Stimulated activated CD4-positive, alpha-beta T cell treated with anti-CD3 and anti-CD28 coated beads, Interleukin-4, amount 100 ng/mL, for 4 hours (primary cell): ENCODE measurements at places on chromosomes 13 and 19.
A peak's percentile ranks its signal among the peaks of the same experiment; 100 is the strongest.

GRCh38 chr19:39335168-39335548 is 685 bp downstream of the GMFG start:
- DNase-seq = no peak

GRCh38 chr13:65057986-65058385 is 2172.2 kb downstream of the PCDH9 start:
- DNase-seq = no peak

DNA sequence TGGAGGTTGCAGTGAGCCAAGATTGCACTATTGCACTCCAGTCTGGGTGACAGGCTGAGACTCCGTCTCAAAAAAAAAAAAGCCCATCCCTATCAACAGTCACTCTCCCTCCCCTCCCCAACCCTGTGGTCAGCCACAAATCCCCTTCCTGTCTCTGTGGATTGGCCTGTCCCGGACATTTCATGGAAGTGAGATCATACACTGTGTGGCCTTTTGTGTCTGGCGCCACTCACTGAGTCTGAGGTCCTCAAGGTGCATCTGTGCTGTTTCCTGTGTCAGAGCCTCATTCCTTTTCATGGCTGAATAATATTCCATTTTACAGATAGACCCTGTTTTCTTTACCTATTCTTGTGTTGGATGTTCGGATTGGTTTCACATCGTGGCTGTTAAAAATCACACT is 149.5 kb downstream of the PTPRS start:
- no peak for DNase-seq

- DNase-seq = no peak
Observed at GRCh38 chr19:5826531-5827341, 12.8 kb downstream of the FUT6 start.

- no peak for DNase-seq
Observed at GRCh38 chr19:19444681-19445155, 39.2 kb downstream of the GATAD2A start.

GRCh38 chr13:108426893-108427292 is 157.4 kb downstream of the TNFSF13B start:
- DNase-seq = no peak

DNA sequence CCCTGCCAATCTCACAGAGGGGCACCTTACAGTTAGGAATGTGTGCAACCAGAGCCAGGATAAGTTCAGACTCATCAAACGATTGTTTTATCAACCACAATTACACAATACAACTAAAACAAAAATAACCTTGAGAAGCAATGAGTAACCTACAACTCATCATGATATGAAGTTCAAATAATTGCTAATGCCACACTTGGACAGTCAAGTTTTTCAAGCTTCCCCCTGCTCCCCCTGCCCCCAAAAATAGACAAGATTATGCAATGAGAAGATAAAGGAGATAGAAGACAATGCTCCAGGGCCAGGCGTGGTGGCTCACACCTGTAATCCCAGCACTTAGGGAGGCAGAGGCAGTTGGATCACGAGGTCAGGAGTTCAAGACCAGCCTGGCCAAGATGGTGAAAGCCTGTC is 13.6 kb upstream of the KPNA3 start:
- no peak for DNase-seq

DNA sequence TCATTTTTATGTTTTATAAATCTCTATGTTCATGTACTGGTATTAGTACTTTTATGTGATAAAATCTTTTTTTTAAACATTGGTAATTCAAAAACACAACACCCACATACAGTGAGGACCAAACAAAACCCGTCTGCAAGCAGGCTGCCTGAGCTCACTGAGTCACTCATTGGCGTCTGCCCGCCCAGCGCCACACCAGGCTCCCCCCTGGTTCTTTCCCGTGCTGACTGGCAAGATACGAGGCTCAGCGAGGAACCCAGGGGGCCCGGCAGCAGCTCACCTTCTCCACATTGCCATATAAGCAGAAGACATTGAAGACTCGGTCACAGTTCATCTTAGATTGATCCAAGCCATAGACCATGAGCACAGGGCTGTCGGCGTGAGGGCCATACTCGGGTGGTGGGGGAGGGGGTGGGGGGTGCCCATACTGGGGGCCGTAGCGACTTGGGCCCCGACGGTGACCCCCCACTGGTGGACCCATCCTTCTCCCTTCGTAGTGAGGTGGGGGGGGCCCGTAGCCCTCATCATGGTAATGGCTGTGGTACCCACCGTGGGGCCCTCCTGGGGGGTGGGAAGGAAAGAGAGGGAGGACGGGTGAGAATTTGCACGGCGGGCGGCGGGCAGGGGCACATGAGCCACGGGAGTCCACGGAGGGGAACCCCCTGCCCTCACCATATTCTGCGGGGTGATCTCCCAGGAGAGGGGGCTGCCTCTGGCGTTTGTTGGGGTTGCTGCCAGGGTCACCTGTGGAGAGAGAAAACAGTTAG is 8.4 kb upstream of the ECH1 start:
- no peak for DNase-seq

DNA sequence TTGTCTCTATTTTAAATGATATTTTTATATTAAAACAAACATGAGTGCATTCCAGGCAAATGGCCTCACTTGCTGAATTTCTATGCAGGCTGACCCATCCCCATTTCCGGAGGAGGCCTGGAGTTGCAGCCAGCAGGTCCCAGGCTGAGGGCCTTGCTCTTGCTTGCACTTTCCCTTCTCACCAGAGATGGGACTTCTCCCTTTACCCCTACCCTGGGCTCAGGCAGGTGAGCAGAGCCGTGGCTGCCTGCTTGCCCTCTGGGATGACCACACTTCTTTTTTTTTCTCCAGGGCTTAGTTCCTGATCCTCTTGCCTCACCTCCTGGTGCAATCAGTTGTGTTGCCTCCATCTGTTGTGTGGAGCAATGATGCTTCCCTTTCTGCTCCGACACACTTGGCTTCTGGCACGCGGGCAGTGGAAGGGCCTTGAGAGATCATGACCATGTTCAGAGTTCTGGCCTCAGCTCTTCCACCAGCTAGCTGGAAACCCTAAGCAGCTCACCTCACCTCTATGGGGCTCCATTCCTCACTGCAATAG is 11.1 kb upstream of the OLFM4 start:
- no peak for DNase-seq

DNA sequence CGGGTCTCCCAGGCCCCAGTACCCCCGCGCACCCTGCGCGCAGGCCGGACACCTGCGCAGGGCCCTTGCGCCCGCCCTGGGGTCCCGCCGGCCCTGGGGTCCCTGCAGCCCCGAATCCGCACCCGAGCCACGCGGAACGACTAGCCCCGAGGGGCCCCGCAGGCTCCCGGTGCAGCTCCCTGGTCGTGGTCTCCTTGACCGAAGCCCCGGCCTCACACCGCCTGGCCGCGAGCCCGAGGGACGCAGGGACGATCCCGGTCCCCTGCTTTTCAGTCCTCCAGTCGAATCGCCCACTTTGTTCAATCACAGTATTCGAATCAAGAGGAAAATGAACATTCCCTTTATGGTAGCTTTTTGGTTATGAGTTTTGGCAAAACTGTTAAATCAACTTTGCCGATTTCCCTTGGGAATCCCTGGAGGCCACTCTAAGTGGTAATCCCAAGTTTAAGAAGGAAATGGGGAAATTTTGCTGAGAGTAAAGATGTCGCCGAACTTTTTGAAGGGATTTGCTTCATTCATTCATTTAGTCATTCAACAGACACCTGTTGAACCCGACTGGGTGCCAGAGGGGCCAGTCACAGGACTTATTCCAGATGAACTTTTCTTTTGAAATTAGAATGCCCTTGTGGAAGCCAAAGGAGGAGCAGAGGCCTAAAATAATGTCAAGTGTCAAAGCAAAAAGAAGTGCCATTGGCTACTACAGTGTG is 75.0 kb downstream of the ZIC5 start:
- DNase-seq = no peak

DNA sequence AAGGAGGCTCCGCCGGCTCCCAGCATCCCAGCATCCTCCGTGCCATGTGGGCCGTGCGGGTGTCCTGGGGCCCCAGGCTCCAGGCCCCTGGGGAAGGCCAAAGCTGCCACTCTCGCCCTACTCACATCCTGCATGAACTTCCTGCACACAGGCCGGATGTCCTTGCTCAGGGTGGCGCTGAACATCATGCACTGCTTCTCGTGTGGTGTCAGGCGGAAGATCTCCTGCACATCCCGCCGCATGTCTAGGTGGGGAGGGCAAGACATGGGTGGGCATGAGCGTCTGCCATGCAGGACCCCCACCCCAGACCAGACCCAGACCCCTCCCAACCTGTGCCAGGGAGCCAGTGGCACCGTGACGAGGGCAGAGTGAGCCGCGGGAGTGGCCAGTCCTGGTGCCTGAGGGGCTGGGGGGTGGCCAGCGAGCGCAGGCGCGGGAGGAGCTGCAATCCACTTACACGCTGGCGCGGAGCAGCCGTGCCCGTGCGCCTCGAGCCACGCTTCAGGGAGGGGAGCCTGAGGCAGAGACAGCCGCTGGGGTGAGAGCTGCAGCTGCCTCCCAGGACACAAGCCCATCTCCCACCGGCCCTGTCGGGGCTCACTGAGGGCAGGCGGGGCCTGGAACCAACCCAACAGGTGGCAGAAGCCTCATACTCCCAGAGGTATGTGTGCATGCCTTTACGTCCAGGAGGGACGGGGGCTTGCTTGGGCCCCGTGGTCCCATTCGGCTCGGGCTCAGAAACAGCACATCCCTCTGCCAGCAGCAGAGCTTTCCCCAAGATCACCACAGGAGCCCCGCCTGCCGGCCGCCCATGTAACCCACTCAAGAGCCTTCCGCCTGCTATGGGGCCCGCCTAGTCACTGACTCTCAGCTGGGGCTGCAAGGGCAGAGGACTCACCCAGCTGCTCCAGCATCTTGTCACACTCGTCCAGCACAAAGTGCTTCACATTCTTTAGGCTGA is 8.8 kb downstream of the DDX39A start:
- no peak for DNase-seq

DNA sequence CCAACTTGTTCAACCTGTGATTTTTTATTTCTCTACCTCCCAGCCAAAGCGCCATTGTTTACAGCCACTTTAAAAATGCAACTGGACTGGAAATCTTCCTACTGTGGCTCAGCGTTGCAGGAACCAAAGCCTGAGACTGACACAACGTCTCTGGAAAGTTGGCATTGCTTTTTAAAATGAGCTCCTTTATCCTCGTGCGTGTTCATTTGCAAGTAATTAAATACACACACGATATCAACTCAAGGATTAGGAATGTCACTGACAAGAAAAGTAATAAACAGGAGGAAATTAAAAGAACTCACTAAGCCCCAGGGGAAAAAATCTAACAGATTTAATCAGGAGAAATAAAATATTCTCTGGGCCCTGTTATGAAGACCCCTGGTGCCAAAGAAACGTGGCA is 184.6 kb upstream of the IRS2 start:
- DNase-seq = no peak

DNA sequence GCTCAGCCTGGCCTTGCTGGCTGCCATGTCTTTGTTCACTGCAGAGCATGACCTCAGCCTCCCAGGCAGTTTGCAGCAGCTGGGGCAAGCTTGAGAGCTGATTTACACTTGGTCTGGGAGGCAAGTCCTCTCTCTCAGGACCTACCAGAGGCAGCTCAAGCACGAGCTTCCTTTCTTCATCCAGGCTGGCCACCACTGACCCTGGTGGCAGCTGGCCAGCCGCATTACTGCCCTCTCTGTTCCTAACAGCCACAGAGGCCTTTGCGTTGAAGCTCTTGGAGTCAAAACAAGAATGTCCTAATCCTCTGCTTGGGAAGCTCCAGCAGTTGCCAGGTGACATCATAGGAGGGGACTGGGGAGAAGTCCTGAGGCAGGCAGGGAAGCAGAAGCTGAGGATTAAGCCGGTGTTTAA is 85.7 kb downstream of the NUFIP1 start:
- no peak for DNase-seq

DNA sequence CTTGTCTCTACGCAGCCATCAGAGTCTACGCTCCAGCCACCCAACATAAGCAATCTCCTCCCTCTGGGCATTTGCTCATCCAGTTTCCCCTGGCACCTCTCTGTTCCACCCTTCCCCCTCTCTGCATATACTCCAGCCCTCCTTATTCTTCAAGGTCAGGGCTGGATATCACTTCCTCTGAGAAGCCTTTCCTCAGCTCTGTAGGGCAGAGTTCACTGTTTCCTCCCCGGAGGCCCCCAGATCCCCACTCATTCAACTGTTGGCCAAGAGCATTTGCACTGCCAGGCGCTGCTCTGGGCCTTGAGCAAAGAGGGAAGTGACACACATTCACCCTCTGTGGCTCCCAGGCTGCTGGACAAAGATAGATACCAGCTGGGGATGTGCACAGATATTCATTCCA is 3.3 kb downstream of the FCGRT start:
- no peak for DNase-seq

DNA sequence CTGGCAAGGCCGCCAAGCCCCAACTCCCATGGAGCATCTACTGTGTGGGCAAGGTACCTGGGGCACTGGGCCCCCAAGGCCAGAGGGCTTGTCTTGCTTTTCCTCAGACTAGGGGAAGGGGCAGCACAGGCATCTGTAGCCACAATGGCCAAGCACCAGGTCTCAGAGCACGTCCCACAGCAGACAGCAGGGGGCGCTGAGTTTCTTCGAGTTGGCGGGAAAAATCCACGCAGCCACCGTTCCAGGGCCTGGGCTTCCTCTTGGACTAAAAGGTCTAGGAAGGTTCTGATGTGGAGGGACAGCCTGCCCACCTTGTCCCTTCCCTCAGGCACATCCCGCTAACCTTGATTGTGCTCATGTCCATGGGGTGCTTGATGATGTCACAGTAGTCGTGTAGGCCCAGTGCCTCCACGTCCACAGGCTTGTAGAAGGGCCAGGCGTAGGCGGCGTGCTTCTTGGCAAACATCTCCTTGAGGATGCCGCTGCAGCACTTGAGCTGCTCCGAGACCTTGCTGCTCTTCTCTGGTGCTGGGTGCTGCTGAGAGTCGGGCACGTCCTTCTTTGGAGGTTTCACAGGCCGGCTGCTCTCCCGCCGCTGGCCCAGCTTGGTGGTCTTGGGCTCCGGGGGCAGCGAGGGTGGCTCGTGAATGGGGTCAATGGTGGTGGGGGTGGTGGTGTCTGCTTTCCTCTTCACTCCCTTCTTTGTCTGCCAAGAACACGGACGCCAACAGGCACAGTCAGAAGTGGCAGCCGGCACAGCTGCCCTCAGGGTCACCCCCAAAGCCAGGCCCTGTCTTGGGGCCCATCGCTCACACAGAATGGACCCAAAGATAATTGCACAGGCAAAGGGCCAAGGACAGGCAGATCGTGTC is 32.0 kb upstream of the EPHX3 start:
- DNase-seq = peak; percentile 72
